HCT116 (cell line): ENCODE measurements at places on chromosomes 2 and 18. TPM values are rescaled to one million over a fixed set of nuclear protein-coding genes. Genes with fewer than 3 reads are reported as not detected.

GRCh38 chr2:235990344-235990743 is 177.8 kb downstream of the GBX2 start:
- H3K4me1 ChIP-seq = no peaks in the 10 kb centered on the region
- H3K27me3 ChIP-seq = no peaks in the 10 kb centered on the region
- DNase-seq = no peak

DNA sequence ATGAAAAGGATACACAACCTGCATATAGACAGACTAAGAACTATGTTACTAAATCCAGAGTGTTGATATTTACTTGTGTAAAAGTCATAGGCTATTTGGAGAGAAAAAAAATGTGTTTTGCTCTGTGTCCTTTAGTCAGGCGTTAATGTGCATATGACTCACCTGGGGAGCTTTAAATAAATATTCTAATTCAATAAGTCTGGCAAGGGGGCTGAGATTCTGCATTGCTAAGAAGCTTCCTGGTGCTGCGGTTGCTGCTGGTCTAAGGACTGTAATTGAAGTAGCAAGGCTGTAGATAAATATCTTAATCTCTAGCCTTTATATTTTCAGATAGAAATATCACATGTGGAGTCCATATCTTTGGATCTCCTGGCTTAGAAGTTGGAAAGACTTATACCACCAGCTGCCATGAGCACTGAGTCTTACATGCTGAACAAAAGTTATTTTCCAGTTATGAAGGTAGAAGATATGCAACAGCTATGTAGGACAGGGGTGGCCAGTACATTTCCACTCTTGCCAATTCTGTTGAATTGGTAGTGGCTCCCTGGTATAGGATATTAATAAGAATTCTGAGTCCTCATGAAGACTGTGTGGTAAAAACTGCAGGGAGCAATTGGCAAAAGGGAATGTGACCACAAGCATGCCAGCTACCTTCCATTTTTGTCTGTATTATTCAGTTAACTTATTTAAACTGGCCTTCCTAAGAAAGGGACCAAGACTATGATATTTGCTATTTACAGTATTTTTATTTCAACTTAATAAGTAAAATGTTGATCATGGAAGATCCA is 4.8 kb downstream of the SPAG16 start:
- H3K36me3 ChIP-seq = no peaks in the 10 kb centered on the region
- H3K4me1 ChIP-seq = no peaks in the 10 kb centered on the region
- no peaks in the 10 kb centered on the region for H3K27me3 ChIP-seq
- DNase-seq = no peak

DNA sequence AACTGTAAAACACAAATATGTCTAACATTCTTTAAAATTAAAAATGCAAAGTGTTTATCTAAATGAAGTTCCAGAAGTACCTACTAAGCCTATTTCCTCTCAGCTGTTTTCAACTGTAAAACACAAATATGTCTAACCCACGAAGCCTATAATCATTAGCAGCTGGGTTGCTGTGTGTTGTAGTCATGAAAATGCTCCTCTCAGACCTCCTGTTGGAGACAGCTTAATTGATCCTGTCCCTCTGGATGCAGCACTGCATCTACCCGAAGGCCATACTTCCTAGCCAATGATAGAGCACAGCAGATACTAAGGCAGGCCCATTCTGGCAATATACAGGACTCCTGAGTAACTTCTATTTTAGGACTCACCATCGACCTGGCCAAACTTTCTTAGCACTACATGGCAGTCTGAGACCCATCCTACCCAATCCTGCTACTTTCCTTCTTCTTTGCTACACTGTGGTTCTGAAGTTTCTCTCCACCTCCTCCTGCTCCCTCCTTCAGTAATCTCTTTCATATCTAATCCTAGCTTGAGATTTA is 92.5 kb upstream of the RBBP8 start:
- DNase-seq = no peak
- H3K36me3 ChIP-seq = no peaks in the 10 kb centered on the region
- no peak overlapping the region for H3K27ac ChIP-seq
- no peak overlapping the region for H3K4me3 ChIP-seq

GRCh38 chr2:235235977-235236767 is 257.7 kb upstream of the AGAP1 start:
- H3K4me1 ChIP-seq = no peaks in the 10 kb centered on the region
- DNase-seq = no peak
- H3K27ac ChIP-seq = no peak overlapping the region
- H3K27me3 ChIP-seq = no peaks in the 10 kb centered on the region
- H3K4me3 ChIP-seq = no peak overlapping the region

DNA sequence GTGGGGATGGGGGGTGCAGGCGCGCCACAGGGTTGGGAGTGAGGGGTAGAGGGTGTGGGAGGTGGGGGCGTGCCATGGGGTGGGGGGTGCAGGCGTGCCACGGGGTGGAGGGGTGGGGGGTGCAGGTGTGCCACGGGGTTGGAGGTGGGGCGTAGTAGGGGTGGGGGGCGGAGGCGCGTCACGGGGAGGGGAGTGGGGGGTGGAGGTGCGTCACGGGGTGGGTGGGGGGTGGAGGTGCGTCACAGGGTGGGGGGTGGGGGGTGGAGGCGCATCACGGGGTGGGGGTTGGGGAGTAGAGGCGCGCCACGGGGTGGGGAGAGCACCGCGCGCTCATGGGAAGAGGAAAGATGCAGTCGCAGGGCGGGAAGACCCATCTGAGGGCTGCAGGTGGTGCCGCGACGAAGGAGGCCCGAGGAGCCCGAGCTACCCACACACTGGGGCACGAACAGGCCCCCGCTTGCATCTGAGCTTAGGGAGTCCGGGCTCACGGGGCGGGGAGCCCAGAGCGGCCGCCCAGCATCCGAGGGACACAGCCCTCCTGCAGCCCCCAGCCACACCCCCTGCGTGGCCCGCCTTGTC is 37.5 kb downstream of the SNED1 start:
- no peaks in the 10 kb centered on the region for H3K36me3 ChIP-seq
- no peaks in the 10 kb centered on the region for H3K27me3 ChIP-seq
- no peak overlapping the region for H3K27ac ChIP-seq
- DNase-seq = no peak
- no peak overlapping the region for H3K4me3 ChIP-seq

DNA sequence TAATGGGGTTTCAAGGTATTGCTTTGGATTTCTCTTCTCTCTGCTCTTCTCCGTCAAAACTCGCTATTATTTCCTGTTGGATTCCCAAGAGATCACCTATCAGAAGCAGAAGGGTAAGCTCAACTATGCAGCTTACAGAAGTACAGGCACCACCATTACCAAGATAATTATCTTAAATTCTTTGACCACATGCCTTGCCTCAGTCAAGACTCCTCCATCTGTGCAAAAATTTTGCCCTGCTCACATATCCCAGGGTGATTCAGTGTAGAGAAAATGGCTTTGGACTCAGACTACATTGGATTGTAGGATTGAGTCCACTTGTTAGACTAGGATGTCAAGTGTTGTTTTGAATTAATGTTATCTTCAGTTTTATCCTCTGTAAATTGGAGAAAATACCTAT is 698.7 kb downstream of the TDRD15 start:
- no peak overlapping the region for H3K4me3 ChIP-seq
- H3K27me3 ChIP-seq = no peaks in the 10 kb centered on the region
- no peak overlapping the region for H3K27ac ChIP-seq
- no peaks in the 10 kb centered on the region for H3K36me3 ChIP-seq

CYP26B1 gene
- total RNA-seq = 21.1 TPM

DNA sequence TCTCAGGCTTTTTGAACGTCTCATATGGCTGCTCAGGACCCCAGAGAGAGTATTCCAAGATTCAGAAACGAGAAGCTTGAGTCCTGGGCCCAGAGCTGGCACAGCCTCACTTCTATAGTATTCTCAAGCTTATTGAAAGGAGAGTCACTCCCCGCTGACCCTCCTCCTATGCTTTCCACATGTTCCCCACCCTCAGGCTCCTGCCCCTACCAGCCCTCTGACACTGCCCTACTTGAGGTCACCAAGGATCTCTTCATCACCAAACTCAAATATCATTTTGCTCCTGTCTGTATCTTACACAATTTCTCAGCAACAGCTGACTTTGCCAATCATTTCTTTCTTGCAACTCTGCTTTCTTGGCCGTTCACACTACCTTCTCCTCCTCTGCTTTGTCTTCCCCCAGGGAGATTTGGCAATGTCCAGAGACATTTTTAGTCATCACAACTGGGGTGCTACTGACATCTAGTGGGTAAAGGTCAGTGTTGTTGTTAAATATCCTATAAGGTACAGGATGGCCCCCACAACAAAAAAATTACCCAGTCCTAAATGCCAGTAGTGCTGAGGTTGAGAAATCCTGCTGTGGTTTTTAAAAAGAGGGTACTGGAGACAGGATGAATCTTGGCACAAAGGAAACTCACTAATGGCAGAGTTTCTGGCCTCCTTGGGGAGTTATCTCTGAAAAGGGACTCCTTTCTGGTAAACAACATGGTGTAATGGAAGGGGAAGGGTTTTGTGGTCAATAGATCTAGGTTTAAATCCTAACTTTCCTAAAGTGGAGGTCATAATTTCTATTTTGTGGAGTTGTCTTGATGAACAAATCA is 26.9 kb upstream of the INSIG2 start:
- H3K4me3 ChIP-seq = no peak overlapping the region
- H3K4me1 ChIP-seq = no peaks in the 10 kb centered on the region
- no peak for DNase-seq
- no peak overlapping the region for H3K27ac ChIP-seq

DNA sequence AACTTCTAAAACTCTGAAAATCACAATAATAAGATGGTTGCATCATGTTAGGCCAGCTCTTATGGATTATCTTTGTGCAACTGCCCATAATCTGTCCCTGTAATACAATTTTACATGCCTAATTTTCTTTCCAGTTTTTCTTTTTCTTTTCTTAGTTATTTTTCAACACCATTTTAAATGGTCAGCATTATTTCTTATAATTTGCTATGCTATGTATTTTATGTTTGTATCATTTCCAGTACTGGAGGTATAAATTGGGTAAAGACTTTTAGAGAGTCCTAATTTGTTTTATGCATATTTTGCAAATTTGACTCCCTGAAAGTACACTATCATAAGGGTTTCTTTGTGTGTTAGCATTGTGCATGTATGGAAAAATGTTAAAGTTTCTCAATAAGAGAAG is 333.0 kb downstream of the CCDC178 start:
- H3K4me3 ChIP-seq = no peak overlapping the region
- no peaks in the 10 kb centered on the region for H3K4me1 ChIP-seq
- H3K27me3 ChIP-seq = no peaks in the 10 kb centered on the region

GRCh38 chr2:128646091-128646490 is 327.4 kb upstream of the HS6ST1 start:
- no peak overlapping the region for H3K4me3 ChIP-seq
- H3K4me1 ChIP-seq = no peaks in the 10 kb centered on the region
- DNase-seq = no peak
- no peak overlapping the region for H3K27ac ChIP-seq

DNA sequence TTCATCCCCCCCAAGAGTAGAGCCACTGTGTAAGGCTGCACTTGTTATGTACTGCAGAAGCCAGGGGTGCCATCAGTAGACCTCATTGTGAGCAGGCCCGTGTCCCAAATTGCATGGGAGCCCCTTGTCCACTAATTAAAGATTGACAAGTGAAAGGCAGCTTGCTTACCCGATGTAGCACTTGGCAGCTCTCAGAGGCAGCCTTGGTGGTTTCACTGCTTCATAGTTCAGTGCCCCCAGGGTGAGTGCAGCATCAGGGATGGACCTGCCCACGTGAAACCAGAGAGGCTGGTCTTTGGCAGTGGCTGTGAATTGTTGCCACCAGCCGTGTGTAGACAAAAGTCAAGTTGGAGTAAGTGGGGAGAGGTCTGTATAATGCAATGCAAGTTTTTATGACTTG is 13.3 kb downstream of the TUBB6 start:
- no peak for DNase-seq
- no peaks in the 10 kb centered on the region for H3K4me1 ChIP-seq
- H3K27me3 ChIP-seq = no peaks in the 10 kb centered on the region
- H3K27ac ChIP-seq = no peak overlapping the region

DNA sequence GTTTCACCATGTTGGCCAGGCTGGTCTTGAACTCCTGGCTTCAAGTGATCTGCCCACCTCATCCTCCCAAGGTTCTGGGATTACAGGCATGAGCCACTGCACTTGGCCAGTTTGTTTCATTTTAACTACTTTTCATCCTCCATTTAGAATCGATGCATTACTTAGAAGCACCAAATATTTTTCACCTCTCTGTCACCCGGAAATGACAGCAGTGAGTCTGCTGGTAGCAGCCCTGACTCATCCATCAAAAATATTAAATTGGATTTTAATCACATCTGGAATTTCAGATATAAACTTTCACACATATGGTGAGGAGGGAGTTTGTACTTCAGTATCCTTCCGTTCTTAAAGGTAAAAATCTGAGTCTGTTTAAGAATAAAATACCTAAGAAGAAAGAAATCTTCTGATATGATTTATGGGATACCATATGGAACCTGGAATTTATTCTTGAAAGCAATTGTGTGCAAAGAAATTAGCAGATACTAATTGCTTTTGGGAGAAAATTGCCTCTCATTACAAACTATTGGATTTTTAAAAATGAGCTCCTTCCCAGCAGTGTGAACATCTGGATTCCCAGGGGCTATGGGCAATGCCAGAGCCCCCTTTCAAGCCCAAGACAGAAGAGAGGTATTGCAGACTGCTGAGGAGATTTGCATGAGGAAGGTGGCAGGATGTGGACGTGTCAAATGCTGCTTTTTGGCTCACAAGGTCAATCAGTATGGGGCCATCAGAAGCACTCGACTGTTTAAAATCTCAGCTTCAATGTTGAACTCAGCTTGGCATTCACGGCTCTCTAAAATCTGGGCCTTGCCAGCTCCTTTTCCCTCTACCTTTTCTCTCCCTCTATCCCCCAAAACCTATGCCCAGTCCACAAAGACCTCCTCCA is 279.5 kb upstream of the SIX2 start:
- H3K27ac ChIP-seq = no peak overlapping the region
- H3K36me3 ChIP-seq = no peaks in the 10 kb centered on the region
- H3K4me1 ChIP-seq = peaks cover 7% of the 10 kb centered on the region; the same call in 1 of the 2 replicates
- H3K4me3 ChIP-seq = no peak overlapping the region

SIX3 gene
- 1.2 TPM for total RNA-seq

DNA sequence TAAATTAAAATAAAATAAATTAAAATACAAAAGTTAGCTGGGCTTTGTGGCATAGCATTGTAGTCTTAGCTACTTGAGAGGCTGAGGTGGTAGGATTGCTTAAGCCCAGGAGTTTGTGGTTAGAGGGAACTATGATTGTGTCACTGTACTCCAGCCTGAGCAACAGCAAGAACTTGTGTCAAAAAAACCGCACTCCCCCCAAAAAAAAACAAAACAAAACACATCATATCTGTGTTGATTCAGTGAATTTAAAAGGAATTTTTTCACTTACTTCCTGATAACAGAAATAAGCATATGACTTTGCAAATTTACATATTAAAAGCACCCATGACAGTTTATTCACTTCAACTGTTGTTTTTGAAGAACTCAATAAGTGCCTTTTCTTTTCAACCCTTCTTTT is 68.1 kb upstream of the PELI1 start:
- DNase-seq = no peak
- no peaks in the 10 kb centered on the region for H3K27me3 ChIP-seq
- H3K4me1 ChIP-seq = 0 out of 2 replicates have a peak, but pooled peaks cover 6% of the 10 kb centered on the region
- H3K27ac ChIP-seq = no peak overlapping the region
- H3K36me3 ChIP-seq = no peaks in the 10 kb centered on the region

DNA sequence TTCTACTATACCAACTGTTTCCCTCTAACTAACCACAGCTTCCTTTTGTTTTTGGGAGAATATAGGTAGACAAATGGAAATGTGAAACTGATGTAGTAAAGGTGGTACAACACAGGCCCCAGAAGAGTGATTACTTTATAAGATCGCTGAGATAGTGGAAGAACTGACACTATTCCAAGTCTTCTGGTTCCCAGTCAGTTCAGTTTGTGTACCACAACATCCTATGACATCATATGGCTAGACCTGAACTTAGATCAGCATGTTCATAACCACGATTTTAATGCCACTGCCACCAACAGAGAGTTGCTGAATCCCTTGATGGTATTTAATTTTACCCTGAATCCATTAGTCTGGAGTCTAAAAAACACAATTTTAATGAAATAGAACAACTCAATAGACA is 328.9 kb downstream of the GPD2 start:
- H3K27ac ChIP-seq = no peak overlapping the region
- H3K27me3 ChIP-seq = no peaks in the 10 kb centered on the region
- no peaks in the 10 kb centered on the region for H3K4me1 ChIP-seq
- no peak for DNase-seq

C2orf66 gene
- not detected for total RNA-seq
